ENCODE measurements at places on chromosomes 1 and 21.

DNA sequence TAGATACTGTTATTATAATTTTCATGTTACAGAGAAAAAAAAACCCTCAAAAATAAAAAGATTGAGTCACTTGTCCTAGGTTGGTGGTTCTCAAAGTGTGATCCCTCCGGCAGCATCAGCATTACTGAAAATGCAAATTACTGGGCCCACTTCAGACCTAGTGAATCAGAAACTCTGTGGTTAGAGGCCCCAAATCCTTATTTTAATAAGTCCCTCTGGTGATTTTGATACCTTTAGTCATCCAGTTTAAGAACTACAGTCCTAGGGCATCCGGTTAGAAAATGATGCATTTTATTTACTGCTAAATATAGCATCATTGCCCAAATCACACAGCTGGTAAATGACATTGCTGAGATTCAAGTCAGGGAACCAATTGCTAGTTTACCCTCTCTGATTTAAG lies 203.7 kb upstream of the RUNX1 start:
- peak; percentile 28 for DNase-seq

GRCh38 chr1:182527680-182528079 lies 61.4 kb downstream of the RNASEL start:
- DNase-seq, result no peak

DNA sequence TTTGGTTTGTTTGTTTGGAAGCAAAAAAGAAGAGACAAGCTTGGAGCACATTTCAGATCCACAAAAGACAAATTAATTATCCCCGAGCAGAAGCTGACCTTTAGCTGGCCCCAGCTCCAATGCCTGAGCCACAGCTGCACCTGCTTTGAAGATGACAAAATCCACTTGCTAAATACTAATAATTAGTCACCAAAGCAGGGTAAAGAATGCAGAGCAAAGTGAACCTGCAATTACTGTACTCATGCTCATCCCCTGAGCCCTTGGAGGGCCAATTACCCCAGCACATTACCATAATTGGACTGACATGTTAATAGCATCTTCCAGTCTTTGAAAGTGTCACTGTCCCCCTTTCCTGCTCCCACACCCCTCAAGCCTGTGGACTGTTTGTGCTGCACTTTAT lies 38.2 kb upstream of the KCND3 start:
- no peak for DNase-seq

DNA sequence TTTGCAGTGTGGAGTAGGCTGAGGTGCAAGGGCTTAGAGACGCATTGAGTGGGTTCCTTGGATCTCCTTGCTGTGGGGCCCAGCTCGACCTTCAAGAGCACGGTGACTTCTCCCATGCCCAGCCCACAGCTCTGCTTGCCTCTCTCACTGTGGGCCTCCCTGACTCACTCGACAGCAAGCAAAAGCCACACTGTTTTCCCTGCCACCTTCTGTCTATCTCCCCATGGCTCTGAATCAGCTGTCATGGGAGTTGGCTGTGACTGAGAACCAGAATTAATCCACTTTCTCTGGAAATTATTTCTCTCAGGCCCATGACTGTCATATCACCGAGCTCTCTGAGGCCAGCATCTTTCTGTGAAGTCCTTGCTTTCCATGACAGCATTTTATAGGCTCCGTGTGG lies 140.7 kb downstream of the NOS1AP start:
- no peak for DNase-seq

- no peak for DNase-seq
Observed at GRCh38 chr1:68378296-68379084, 71.3 kb downstream of the RPE65 start.

GRCh38 chr1:171817511-171818265 lies 23.6 kb upstream of the DNM3 start:
- DNase-seq, result no peak

GRCh38 chr1:188489336-188490112 lies 1660.8 kb downstream of the PLA2G4A start:
- no peak for DNase-seq

DNA sequence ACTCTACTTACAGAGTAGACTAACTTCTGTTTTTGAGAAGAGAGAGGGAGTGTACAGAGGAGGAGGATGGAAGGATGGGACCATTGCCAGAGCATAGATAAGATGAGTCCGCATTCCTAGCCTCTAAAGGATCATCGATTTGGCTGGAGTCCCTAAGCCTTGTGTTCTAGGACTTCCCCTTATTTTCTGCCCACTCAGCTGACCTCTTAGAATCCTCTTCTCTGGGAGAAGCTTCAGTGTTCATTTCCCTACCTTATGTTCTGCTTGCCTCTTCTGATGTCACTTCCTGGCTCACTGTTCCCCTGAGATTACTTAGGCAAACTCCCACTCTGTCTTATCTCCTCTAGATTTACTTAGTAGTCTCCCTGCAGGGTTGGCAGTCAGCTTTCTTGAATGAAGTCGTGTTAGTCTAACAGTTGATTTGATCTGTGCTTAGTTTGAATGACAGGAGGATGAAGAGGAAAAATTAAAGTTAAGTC lies 156.7 kb downstream of the SYT2 start:
- DNase-seq, result no peak

DNA sequence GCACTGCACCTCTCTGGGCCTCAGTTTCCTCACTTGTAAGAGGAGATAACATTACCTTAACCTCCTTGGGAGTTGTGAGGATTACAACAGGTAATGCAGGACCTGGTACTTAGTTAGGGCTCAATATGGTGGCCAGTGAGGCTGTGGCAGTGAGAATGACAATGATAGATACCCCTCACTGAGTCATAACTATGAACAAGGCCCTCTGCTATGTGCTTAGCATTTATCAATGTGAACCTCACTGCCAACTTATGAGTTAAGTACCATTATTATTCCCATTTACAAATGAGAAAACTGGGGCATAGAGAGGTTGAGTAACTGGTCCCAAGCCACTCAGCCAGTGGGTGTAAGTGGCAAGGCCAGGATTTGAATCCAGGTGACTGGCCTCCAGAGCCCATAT lies 64.4 kb downstream of the HMGB4 start:
- DNase-seq, result no peak

DNA sequence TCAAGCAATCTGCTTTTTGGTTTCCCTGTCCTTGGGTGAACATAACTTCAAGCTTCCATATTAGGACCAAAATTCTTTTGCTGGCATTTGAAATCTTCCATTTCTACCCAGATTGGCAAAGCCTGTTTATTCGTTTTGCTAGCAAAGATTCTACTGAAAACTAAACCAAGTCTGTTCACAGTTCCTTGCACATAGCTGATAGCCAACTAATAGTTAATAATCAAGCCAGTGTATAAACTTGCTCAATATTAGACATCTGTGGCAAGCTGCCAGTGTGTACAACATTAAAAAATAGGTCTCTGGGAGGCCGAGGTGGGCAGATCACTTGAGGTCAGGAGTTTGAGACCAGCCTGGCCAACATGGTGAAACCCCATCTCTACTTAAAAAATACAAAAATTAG lies 6.3 kb downstream of the APP start:
- DNase-seq, result no peak

- DNase-seq, result no peak
Observed at GRCh38 chr1:221494670-221495069, 247.2 kb downstream of the DUSP10 start.

DNA sequence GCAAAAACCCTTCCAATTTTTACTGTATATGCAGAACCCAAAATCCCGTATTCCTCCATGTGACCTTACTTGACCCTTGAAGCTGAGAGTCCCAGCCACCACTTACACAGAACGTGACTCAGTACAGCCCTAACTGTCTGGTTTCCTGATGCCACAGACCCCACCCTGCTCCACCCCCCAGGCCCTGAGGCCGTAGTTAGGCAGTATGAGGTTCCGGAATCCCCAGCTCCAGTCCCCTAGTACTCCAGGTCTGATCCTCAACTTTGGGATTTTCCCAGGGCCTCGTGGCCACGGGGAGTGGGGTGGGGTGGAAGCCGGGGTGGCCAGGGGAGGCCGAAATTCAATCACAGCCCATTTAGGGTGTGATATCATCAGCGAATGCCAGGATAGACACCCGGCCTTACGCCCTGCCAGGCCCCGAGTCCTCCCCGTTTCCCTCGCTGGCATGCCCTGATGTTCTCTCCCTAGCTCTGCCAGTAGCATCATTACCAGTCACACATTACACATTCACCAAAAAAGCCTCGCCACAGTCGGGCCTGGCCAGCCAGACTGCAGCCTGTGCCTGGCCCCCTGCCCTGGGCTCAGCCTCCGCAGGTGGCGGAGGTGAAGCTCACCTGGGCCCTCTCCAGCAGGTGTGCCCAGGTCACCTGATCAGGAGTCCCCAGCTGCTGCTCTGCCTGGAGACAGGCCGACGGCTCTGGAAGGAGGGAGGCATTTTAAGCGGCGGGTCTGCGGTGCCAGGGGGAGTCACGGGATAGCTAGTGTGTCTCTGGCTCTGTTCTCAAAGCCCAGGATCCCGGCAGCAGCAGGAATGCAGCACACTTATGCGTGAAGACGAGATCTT lies 70.8 kb downstream of the SCCPDH start:
- no peak for DNase-seq

GRCh38 chr1:109476825-109477224 lies 6.9 kb upstream of the ATXN7L2 start:
- no peak for DNase-seq

DNA sequence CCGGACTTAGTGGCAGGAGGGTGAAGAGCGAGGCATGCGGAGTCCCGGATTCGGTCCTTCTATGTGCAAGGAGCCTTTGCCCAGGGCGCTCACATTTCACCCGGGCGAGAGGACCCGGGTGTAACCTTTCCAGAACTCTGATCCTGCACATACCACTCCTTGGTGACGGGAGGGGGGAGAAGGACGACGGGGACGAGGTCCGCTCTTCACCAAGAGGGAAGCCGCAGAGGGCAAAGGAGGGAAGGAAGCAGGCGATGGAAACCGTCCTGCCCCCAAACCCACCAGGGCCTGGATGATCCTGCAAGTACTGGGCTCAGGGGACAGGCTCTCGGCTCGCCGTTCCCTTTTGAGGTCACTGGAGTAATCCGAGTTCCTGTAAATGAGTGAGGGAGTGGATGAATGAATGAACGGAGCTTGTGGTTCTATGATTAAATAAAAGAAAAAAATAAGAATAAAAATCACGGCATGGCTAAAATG lies 993 bp downstream of the SYPL2 start:
- DNase-seq, result no peak

DNA sequence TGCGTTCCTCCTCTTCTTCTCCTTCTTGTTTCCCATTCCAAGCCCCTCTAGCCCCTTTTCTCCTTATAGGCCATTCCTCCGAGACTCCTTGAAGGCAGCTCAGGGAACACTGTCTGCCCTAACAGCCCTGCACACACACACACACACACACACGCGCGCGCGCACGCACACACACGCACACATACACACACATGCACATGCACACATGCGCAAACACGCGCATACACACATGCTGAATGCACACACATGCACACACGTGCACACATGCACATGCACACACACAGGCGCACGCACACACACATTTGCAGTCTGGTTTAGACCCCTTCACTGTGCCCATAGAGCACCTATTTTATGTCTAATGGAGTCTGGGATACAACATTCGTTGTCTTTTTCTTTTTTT lies 17.8 kb upstream of the CNTN2 start:
- no peak for DNase-seq
